ENCODE measurements at places on chromosomes 2 and 18.

GRCh38 chr2:187638840-187639239, 84.6 kb upstream of the TFPI start:
- DNase-seq = no peak

DNA sequence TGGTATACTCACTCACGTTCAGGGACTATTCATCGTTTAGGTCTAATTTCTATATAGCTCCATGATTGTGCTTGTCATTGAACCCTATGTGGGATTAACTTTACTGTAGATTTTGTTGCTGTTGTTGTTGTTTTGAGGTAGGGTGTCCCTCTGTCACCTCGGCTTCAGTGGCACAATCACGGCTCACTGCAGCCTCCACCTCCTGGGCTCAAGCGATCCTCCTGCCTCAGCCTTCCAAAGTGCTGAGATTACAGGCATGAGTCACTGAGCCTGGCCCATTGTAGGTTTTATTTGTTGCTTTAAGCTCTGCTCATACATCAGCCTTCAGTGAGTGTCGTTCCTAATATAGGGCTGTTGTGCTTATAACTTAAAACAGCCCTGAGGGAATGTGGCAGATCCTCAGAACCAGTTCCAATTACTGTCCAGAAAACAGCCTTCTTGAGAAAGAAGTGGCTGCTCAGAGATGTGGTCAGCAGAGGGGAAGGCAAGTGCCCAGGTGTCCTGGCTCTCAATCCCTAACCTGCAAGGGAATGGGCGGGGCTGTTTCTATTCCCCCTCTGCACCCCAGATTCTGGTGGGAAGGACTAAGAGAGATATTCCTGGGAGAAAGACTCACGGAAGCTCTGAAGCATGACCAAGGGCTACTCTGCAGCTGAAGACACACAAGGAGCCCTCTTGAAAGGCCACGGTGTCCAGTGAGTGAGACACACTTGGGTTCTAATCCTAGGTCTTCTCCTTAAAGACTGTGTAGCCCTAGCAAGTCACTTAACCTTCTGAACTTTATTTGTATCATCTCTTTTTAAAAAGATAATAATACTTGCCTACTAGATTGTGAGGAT, 79.6 kb upstream of the LCLAT1 start:
- DNase-seq = no peak

GRCh38 chr18:21851327-21851961, 110.9 kb downstream of the MIB1 start:
- DNase-seq = no peak

- DNase-seq = no peak
These were observed 44.2 kb upstream of the DSC1 start for GRCh38 chr18:31206787-31207381.

DNA sequence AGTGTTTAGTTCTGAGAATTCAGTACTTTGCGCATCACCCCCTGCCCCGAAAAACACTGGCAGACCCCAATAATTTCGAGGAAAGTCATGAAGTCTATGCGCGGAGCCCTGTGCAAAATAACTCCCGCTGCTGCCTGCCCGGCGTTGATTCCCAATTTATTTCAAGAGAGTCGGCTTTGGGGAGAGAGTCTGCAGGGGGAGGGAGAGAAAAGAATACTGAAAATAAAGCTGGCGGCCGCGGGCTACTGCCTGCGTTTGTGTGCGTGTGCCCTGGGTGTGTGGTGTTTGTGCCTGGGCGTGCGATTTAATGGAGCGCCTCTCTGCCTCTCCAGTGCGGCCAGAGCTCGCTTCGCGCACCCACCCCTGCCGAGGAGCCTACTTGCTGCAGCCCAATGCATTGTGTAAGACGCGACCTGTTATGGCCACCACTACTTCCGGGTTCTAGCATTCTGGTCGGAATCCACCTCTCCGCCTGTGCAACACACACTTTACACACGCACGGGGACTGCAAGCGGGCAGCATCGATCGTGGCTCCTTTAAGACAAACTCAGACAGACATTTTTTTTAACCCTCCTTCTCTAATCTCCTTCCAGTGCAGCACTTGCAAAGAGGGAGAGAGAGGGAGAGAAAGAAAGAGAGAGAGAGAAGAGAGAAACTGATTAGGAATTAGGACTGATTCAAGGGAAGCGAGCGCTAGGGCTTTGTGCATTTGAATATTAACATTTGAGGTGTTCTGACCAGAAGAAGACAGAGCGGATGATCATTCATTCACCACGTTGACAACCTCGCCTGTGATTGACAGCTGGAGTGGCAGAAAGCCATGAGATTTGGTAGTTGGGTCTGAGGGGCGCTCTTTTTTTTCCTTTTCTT, at the start of gene MEIS1:
Gene MEIS1, plus strand, starts transcription at position 447 of the 870 bp plus-strand sequence. CDS start 732 bp downstream, outside the sequence.
- DNase-seq = no peak

- DNase-seq = no peak
These were observed 33.1 kb downstream of the LRRFIP1 start for GRCh38 chr2:237660381-237660900.

DNA sequence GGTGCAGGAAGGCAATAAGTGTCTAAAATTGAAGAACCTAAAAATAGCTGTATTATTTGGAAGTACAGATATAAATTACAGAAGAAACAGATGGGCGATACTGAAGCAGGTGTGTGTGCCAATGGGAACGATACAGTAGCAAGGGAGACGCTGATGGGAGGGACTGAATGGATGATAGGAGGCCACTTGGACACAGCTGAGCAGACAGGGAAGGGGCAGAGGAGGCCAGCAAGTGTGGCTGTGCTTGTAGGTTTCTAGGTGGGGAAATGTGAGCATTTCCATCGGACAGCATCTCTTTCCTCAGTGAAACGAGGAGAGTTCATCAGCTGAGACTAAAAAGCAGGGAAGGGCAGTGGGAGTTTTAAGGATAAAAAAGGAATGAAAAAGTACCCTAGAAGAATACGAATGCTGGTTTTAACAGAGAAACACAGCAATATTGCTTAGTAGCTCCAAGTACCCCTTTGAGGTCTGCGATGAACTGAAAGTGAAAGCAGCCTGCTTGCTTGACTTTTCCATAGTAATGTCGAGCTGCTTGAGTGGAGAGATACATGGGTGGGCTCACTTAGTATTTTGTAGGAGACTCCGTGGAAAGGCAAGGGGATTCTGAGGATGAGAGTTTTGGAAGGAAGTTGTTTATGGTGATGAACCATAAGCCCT, 91.7 kb upstream of the EPC2 start:
- no peak for DNase-seq

DNA sequence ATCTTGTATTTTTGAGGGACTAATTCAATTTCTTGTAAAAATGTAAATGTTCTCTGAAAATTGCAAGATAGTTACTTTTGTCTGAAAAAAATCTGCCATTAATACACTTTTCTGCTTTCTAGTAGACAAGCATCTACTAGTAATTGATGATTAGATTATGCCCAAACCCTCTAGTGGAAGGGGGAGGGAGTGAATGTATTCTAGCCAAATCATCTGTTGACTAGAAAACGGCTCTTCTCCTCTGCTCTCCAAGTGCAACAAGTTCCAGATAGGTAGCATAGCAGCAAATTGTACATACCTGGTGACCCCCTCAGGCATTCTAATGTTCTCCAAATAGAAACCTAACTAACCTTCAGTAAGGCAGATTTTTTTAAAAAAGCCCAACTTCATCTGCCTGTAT, 58.6 kb downstream of the RELCH start:
- no peak for DNase-seq

GRCh38 chr2:26606847-26607190, 34.3 kb downstream of the CIB4 start:
- no peak for DNase-seq

- no peak for DNase-seq
These were observed 144.7 kb upstream of the ITGA4 start for GRCh38 chr2:181312515-181312927.

DNA sequence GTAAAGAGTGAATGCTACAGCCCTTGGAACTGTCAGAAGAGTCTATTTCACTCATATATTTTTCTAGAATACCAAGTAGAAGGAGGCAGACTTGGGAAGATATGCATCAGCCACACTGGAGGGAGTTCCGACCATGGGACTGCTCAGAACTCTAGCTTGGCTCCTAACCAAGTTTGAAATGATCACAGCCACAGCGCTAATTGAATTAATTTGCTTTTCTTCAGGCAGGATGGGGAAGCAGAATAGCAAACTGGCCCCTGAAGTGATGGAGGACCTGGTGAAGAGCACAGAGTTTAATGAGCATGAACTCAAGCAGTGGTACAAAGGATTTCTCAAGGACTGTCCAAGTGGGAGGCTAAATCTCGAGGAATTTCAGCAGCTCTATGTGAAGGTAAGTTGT, 51.4 kb downstream of the VSNL1 start:
- DNase-seq = no peak

GRCh38 chr2:9311488-9311887, 104.9 kb downstream of the ASAP2 start:
- DNase-seq = no peak

- no peak for DNase-seq
These were observed 811.6 kb downstream of the PLCL1 start for GRCh38 chr2:198615972-198616371.

DNA sequence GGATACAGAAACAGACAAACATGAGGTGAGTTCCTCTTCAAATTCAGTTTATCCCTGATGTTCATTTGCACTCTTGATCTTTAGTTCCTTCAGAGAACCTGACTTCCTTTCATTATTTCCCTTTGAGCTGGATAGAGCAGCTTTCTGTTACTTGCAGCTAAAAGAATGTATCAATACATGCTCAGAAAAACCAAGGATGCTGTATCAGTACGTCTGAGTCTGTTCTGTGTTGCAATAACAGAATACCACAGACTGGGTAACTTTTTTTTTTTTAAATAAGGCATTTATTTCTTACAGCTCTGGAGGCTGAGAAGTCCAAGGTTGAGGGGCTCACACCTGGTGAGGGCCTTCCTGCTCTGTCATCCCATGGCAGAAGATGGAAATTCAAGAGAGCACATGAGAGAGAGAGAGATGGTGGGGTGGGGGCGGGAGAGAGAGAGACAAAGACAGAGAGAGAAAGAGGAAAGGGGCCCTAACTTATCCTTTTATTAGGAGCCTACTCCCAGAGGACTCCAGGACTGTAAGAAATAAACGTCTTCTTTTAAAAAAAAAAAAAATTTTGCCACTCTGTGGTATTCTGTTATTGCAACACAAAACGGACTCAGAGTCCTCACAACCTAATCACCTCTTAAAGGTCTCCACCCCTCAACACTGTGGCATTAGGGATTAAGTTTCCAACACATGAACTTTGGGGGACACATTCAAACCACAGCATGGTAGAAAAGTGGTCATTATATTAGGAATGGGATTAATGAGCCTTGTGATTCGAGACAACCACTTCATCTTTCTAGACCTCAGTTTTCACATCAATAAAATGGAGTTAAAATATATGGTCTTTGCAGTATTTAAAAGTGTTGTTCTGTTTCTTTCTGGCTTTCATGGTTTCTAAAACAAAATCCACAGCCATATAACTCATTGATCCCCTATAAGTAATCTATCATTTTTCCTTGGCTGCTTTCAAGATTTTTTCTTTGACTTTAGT, 18.4 kb upstream of the SELENOI start:
- no peak for DNase-seq

GRCh38 chr2:6074089-6074643, 382.0 kb downstream of the SOX11 start:
- DNase-seq = no peak

GRCh38 chr18:41579185-41579584, 375.8 kb upstream of the PIK3C3 start:
- no peak for DNase-seq

DNA sequence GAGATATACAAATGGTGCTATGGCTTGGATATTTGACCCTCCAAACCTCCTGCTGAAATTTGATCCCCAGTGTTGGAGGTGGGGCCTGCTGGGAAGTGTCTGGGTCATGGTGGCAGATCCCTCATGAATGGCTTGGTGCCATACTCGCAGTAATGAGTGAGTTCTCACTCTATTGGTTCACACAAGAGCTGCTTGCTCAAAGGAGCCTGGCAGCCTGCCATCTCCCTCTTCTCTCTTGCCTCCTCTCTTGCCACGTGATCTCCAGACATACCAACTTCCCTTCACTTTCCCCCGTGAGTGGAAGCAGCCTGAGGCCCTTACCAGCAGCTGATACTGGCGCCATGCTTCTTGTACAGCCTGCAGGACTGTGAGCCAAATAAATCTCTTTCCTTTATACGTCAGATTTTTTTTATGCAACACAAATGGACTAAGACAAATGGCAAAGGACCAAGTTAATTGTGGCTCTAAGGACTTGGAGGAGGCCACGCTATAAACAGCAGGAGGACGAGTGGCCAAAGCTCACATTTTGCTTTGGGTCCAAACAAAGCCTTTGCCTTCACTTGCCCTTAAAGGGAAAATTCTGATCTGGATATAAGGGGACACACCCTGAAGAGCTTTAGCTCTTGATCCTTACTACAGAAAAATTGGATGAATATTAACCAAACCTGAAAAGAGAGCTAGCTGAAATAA, 214.7 kb downstream of the SS18 start:
- no peak for DNase-seq

DNA sequence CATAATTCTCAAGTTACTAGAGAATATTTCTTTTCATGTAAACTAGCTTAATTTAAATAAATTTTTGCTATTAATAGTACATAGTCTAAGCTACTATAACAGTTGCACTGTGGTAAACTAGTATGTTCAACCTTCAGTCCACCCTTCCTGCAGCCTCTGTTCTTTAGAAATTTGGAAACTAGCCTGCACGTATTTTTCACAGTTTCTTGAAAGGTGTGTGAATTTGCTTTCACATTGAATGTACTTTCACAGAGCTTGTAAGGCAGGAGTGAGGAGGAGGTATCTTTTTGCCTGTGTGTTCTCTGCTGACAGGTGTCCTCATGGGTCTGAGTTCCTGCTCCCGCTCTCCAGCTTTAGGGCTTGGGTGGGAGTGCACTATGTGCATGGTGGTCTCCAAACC, 117.5 kb downstream of the ATP9B start:
- no peak for DNase-seq

- DNase-seq = no peak
These were observed 160.1 kb downstream of the PARD3B start for GRCh38 chr2:204705243-204705932.

DNA sequence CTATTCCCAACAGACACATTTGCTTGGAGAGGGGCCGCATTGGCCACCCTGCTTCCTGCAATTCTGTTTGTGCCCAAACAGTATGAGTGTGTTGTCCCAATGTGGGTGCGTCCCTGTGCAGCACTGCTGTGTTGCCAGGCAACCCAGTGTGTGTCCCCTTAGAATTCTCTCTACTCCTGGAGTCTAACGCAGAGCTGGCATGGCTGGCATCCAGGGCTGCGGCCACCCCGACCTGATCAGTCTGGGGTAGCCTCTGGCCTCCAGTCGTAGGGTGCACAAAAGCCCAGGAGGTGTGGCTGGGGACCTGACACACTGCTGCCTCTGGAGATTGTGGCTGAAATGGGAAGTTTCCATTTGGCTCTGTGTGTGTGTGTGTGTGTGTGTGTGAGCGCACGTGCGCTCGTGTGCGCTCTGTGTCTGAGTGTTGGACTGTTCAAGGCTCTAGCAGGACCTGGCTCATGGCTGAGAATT, 48.0 kb downstream of the TEX44 start:
- no peak for DNase-seq

GRCh38 chr2:218658671-218659257, 659 bp downstream of the ZNF142 start:
- peak; percentile 16 for DNase-seq

DNA sequence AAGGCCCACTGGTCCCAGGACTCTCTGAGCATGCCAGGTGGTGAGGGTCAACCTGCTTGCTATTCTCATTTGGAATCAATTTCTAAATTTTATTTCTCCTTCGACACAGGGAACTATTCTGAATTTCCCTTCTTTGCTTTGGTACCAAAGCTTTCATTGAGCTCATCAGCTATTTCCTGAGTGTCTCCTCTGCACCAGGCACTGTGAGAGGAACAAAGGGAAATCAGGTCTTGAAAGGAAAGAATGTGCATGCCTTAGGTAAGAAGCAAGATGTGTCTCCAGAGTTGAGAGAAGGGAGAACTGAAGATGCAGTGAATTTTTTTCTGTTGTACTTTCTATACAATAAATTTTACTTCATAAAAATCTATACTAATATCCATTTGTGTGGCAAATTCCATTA, 17.9 kb downstream of the SPATS2L start:
- DNase-seq = no peak
